ENCODE measurements at places on chromosomes 4 and X. TPM values are rescaled to one million over a fixed set of nuclear protein-coding genes. Genes with fewer than 3 reads are reported as not detected.

FHDC1 gene
- 0.07 TPM for total RNA-seq

- DNase-seq, result no peak
These were observed 79.5 kb downstream of the PRKG2 start for GRCh38 chr4:81135501-81135900.

UCP1 gene
- total RNA-seq, result not detected

GRCh38 chr4:149266301-149266700 lies 549.3 kb downstream of the IQCM start:
- DNase-seq, result no peak

ZNF157 gene
- total RNA-seq, result 0.25 TPM

MAGEA9B gene
- not detected for total RNA-seq

AIMP1 gene
- 72.5 TPM for total RNA-seq

DNA sequence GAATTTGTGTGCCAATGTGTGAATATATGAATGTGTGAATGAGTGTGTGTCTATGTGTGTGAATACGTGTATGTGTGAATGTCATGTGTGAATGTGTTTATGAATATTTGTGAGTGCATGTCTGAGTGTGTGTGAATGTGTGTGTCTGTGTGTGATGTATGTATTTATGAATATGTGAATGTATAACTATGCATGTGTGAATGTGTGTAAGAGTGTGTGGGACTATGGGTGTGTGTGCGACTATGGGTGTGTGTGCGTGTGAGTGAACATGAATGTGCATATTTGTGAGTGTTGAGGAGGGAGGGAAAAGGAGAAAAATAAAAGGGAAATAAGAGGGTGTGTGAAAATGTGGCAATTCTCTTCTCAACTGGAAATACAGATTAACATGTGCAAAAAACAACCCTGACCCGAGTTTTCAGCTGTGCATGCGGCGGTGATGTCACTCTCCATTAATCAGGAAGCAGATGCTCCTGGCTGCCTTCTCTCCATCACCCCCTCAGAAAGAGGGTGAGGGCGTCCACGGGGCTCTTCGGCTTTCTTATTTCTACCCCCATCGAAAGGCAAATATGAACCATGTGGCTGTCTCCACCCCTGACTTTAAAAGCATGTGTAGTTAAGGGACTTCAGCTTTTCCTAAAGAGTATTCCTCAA lies 219.8 kb downstream of the MAML3 start:
- DNase-seq, result no peak

- DNase-seq, result no peak
These were observed 113.0 kb upstream of the AADAT start for GRCh38 chr4:170202721-170203120.

CDK16 gene
- total RNA-seq, result 71.2 TPM

- no peak for DNase-seq
These were observed 15.8 kb upstream of the UXT start for GRCh38 chrX:47674776-47675175.

GRCh38 chr4:27728892-27729291 lies 868.3 kb downstream of the STIM2 start:
- DNase-seq, result no peak

- no peak for DNase-seq
These were observed 12.0 kb upstream of the MFAP3L start for GRCh38 chr4:170038232-170038631.

DNA sequence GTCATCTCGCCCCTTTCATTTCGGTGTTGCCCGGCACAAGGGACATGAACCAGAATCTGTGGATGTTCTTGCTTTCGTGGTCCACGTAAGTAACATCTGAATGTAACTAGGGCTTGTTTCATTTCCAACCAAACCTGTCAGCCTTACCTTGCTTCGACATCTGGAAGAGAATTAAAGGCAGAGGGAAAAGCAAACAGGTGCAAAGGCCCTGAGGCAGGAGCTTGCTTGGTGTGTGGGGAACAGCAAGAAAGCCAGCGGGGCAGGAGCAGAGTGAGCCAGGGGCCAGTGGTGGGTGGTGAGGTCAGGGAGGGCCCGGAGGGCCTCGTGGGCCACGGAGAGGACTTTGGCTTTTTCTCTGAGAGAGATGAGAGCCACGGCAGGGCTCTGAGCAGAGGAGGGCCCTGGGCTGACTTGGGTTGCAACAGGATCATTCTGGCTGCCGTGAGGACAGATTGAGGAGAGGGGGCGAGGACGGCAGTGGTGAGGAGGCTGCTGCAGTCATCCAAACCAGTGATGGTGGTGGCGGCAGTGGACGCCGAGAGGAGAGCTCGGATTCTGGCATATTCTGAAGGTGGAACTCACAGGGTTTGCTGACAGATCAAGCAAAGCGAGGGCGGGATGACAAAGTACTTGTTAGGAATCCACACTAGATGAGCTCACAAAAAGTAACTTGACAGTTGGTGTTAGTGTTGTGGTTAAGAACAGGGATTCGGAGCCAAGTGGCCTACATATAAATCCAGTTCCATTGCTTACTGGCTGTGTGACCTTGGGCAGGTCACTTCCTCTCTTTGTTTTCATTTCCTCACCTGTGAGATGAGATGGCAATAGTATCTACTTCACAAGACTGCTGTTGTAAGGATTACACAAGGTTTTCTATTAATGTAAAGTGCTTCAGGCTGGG lies 6.8 kb upstream of the WDR13 start:
- DNase-seq, result no peak

GRCh38 chrX:46910415-46910814 lies 1.8 kb upstream of the JADE3 start:
- no peak for DNase-seq

DNA sequence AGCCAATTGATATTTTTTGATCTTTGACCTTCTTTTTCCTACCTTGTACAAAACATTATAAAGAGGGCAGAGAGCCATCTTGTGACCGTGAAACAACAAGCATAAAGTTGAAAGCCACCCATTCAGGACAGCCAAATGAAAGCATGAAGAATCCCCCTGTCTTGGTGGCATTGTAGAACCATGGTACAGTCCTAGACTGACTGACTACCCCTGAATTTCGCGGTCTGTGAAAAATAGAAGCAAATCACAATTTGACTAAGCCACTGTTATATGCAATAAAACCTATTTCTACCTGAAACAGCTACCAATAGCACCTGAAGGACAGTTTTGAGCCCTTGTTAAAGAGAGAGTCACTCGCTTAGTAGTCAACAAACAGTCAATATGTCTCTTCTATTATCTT lies 527.4 kb downstream of the MID1IP1 start:
- DNase-seq, result no peak

PAGE2 gene
- not detected for total RNA-seq

All from activated T-helper 2 cell treated with anti-CD3 and anti-CD28 coated beads, Interferon-gamma antibody, Interleukin-2, Interleukin-4, amounts not matched to agents 10 μg/mL and 5 μg/mL and 100 μg/mL, durations not matched to agents 14 hours and 24 hours and 36 hours (primary cell).